Head of caudate nucleus (tissue), 42 donors: ENCODE measurements at places on chromosomes 1 and 21.

- DNase-seq, result no peak
Observed at GRCh38 chr1:167922611-167923074, 8.7 kb upstream of the ADCY10 start.

DNA sequence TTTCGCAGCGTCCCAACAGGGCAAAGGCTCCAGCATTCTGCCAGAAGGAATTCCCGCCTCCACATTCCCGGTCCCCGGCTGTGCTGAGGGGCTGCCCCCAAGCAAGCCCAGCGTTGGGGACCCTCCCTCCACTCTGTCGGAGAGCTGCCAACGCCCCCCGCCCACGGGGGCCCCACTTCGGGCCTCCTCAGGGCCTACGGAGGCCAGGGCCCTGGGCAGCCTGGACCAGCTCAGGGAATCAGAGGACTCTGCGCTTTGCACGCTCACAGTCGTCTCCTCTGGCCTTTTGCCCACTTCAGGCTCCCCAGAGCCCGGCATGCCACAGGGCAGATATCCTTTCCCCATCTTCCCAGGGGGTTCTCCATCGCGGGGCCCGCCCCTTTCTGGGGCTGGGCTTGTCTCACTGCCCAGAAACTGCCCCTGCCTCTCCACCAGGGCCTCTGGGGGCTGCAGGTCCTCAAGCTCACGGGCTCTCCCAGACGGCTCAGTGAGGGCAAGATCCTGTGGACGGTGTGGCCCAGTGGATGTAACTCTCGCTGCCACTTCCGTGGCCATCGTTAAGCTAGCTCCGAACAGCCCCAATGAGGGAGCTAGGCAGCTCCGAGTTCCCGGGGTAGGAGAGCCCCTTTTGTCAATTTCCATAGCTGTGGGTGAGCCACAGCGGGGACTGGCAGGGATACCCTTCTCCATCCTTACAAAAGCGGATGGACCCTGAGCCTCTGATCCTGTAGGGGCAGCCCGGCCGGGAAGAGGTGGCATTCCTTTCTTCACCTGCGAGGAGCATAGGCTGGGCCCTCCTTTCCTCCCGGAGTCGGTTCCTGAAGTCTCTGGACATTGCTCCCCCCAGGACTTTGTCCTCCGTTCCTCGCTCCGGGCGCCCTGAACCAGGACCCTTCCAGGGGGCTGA is 2.8 kb downstream of the ITPKB start:
- DNase-seq, result peak; percentile 57

DNA sequence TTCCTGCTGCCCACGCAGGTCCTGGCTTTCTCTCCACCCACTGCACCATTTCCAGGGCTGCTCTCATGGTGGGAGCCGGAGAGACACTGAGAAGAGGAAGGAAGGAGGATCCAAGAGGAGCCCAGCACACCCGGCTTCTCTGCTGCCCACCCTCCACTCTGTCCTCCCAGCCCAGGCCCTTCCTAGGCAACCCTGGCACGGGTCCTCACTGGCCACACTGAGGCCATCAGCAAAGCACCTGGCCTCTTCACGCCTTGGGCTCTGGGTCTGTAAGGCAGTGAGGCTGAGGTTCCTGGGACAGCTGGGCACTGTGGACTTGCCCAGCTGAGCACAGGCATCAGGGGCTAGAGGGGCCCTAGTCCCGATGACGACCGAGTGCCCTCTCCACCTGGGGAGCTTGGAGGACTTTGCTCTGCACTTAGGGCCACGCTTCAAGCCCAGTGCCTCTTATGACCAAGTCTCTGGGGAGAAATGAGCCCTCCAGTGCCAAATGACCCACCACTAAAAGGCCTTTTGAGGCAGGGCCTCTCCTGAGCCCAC is 43.1 kb downstream of the PDE9A start:
- no peak for DNase-seq

GRCh38 chr1:235908742-235909520 is 42.2 kb upstream of the LYST start:
- no peak for DNase-seq

DNA sequence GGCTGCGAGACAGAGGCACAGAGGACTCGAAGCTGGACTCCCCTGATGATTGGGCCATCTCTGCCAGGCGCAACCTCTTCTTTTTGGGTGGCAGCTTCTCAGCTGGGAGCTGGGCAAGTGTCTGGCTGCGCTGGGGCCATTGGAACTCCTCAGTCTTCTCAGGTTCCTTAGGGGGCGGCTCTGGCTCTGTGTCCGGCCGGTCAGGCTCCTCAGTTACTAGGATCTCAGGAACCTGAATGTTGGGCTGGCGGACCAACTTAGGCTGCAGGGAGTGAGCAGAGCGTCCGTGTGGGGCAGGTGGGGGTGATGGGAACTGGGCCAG is 97.5 kb upstream of the EDN2 start:
- DNase-seq, result no peak

GRCh38 chr1:117751321-117751720 is 145.5 kb downstream of the TENT5C start:
- no peak for DNase-seq

DNA sequence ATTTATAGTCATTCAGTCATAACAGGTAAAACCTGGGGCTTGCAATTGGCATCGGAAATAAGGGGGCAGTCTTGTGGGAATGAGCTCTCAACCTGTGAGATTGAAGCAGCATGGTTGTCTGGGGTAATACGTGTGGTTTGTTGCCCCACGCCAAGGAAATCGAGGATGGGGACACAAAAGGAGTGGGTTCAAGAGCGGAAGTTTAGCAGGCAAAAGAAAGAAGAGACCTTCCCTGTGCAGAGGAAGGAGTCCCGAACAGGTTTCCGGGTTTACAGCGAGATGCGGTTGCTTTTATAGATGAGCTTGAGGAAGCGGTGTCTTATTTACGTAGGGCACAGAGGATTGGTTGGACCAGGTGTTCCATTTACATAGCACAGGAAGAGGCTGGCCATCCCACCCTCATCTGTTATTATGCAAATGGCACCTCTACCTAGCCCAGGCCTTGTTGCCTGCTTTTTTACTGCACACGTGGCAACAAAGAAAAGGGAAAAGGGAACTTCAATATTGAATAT is 37.3 kb downstream of the IFNAR1 start:
- peak; percentile 14 for DNase-seq

- DNase-seq, result no peak
Observed at GRCh38 chr1:169003864-169004516, 102.5 kb upstream of the ATP1B1 start.

GRCh38 chr1:214102907-214103306 is 115.1 kb downstream of the PROX1 start:
- no peak for DNase-seq

DNA sequence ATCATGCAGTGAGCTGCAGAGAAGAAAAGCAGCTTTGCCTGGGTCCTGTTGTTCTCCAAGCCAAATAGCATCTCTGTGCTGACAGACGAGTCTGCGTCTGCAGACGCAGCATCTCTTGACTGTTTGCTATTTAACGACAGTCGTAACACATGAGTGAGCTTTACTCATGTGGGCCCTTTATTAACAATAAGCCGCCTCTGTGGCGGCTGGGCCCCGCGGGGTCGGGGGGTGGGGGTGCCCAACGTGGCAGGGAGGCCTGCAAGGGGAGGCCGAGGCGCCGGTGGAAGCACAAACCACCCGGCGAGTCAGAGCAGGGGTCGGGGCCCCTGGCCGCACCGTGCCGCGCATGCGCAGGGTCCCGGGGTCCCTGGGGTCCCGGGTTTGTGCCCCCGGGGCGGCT is 435.1 kb downstream of the KIF26B start:
- DNase-seq, result no peak

DNA sequence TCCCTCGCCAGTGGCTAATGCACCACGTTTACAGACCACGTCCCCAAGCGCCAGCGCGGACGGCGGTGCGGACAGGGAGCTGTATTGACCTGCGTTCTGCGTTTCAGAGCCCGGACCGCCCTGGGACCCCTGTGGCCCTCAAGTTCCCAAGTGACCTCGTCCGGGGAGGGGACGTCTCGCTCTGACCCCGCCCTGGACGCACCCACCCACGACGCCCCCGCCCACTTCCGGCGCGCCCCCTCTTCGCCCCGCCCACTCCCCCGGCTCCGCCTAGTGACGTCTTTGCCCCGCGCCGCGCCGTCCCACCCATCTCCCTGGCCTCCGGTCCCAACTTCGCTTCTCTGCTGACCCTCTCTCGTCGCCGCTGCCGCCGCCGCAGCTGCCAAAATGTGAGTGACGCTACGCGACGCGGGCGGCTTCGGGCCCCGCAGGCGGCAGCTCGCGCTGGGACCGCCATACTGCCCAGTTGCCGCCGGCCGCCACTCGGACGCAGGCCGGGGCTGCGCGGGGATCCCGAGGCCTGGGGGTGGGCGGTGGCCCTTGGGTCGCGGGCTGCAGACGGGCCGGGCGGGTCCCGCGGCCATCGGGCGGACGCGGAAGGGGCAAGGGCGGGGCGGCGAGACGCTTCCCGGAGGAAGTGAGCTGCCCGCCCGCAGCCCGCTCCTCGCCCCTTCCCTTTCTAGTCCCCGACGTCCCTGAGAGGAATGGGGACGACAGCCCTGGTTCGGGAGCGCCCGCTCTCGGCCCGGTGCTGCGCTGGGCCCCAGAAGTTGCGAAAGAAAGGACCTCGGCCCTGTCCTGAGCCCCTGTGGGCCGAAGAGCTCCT is at the start of gene VAMP3:
VAMP3 (plus strand) TSS at position 300 of the 826 bp plus-strand sequence; CDS start at position 388, 88 bp downstream.
- peak; percentile 85 for DNase-seq

DNA sequence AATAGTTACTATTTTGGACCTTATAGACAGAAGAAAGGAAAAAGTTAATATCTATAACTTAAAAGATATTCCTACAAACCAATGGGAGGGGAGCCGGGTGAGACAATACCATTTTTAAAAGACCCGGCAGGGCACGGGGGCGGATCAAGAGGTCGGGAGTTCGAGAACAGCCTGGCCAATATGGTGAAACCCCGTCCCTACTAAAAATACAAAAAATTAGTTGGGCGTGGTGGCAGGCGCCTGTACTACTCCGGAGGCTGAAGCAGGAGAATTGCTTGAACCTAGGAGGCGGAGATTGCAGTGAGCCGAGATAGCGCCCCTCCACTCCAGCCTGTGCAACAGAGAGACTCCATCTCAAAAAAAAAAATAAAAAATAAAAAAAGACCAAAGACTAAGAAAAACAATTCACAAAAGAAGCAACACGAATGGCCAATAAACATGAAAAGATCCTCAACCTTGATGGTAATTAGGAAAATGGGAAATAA is 1.2 kb upstream of the PSMB2 start:
- no peak for DNase-seq

DNA sequence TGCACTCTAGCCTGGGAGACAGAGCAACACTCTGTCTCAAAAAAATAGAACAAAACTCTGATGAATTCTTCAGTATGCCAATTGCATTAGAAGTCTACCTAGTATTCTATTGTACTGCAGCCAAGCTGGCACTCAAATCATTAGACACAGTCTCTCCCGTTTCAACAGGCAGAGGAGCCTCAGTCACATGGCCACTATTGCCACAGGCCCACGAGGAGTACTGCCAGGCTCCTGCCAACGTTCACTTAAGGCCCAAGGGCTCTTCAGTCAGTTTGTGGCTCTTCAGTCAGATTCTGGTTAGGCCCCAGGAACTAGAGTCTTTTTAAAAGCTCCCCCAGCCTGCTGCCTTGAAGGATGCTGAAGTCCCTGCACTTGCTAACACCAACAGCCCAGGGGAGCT is 73.4 kb downstream of the SH3BGR start:
- DNase-seq, result no peak
